ENCODE measurements at places on chromosomes 3 and 15.

GRCh38 chr15:90294601-90295269, 29.3 kb downstream of the NGRN start:
- no peak for DNase-seq

- no peak for DNase-seq
Measured at GRCh38 chr3:84881288-84881687, 77.5 kb upstream of the CADM2 start.

- DNase-seq: no peak
Measured at GRCh38 chr15:82571722-82572222, 31.5 kb upstream of the RPS17 start.

DNA sequence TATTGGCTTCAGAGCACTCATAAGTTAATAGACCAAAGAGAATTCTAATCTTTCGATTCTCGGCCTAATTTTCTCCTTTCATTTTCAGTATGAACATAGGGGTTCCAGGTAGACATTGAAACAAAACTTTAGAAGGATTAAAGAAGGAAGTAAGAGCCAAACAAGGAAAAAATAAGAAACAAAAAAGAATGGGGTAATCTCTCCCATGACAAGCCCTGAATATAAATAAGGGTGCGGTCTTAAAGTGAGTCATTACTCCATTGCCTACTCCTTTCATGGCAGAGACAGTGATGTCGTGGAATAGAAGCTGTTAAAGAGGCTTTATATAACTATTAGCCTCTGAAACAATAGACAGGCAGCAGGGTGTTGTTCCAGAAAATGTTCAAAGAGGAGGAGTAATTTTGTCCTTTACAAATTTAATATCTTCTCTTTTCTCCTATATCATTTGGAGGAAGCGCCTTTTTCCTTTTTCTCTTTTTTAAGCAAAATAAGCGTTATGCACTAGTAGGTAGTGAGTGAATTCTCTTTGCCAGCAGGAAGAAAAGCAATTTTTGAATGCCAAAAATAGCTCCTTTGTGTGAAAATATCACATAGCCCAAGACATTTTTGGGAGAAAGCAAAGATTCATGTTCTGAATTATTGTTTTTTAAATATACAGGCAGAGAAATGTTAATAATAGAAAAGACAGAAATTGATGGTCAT, 607.9 kb upstream of the KCNMB2 start:
- DNase-seq: peak; percentile 14

- DNase-seq: peak; percentile 23
Measured at GRCh38 chr15:41935566-41936020, 36.8 kb downstream of the EHD4 start.

DNA sequence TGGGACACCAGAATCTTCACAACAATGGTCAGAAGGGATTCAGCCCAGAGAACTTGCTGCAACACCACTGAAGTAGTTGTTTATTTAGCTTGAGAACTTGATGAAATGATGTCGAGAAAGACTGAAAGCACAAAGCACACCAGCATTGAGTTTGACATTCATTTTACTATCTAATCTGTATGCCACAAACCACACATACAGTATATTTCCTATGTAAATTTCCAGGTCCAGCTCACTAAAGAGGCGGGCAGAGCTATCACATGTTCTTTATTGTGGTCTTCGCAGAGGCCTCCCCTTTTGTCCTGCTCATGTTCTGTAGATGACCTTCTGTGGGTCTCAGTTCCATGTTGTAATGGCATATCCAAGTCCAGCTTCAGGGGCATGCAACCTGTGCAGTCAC, 10.4 kb upstream of the FMN1 start:
- no peak for DNase-seq

- DNase-seq: no peak
Measured at GRCh38 chr3:195117978-195118581, 152.9 kb downstream of the XXYLT1 start.

GRCh38 chr3:81920816-81921215, 159.4 kb upstream of the GBE1 start:
- no peak for DNase-seq

- no peak for DNase-seq
Measured at GRCh38 chr3:63405882-63406281, 127.8 kb downstream of the SYNPR start.

DNA sequence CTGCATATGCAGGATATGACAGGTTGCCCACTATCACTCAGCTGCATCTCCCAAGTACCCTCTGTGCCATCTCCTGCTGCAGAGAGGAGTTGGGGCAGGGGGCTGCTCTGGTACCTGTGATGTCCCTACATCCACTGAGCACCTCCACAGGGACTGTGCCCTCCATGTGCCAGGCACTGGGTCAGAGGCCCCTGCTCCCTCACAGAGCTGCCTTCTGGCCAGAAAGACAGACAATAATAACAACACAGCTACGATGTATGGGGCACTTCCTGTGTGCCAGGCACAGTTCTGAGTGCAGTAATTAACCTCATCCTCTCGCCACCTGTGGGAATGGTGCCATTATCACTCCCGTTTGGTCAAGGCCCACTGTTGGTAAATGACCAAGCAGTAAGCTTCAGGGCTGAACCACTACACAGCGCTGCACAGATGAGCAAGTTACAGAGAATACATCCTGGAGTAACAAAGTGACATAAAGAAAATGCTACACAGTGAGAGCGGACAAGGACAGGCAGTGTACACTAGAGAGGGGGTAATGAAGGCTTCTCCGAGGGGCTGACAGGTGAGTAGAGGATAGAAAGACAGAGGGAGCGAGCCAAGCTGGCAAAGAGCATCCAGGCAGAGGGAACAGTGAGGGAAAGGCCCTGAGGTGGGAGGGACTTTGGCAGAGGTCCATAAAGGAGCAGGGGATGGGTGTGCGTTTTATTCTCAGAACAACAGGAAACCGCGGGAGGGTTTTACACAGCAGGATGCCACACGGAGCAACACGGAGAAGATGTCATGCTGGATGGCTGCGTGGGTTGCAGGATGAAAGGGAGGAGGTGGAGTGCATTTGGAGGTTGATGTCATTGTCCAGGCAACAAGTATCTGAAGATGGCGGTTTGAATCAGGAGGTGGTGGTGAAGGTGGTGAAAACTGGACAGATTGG, 13.6 kb downstream of the WNT7A start:
- no peak for DNase-seq

DNA sequence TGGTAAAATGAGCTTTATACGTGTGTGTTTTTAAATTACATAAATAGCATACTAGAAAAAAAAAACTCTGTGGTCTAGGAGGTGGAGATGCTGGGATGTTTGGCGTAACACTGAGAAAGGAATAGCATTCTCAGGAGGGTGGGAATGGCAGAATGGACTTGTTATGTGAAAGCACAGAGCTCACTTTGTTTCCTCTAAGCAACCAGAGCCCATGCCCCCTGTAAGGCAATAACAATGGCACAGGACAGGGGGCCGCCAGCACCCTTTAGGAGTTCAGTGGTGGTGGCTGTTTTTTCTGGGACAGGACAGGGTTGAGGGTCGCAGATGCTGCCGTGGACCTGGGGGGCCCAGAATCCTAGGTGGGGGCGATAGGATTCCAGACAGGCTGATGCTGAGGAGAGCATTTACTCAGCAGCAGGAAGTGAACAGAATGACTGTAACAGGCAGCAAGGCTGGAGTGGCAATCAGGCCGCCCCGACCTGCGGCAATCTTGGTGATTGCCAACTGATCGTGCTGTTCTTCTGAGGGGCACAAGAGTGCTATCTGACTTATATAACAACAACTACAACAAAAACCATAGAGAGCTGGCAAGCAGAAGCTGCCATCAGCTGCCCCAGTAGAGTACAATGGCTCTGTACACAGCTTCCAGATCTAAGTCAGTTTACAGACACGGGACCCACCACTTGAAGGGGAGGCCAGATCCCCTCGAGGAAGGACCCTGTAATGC, 160.4 kb downstream of the UACA start:
- no peak for DNase-seq

- no peak for DNase-seq
Measured at GRCh38 chr3:157094751-157095480, 65.0 kb downstream of the CCNL1 start.

DNA sequence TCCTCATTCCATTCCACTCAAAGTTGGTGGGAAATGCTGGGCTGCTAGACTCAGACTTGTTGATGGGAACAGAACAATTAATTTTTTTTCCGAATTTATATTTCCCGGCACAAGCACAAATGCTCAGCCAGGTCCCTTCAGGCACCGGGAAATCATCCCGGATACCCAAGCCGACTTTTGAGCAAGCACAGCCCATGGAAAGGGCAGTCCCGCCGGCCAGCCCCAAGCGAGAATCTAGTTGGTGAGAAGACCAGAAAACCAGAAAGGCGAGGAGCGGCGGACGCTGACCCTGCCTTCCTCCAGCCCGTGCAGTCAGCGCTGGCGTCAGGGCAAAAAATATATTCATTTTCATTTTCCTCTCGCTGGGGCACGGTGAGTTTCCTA, 763 bp upstream of the ZIC4 start:
- no peak for DNase-seq

DNA sequence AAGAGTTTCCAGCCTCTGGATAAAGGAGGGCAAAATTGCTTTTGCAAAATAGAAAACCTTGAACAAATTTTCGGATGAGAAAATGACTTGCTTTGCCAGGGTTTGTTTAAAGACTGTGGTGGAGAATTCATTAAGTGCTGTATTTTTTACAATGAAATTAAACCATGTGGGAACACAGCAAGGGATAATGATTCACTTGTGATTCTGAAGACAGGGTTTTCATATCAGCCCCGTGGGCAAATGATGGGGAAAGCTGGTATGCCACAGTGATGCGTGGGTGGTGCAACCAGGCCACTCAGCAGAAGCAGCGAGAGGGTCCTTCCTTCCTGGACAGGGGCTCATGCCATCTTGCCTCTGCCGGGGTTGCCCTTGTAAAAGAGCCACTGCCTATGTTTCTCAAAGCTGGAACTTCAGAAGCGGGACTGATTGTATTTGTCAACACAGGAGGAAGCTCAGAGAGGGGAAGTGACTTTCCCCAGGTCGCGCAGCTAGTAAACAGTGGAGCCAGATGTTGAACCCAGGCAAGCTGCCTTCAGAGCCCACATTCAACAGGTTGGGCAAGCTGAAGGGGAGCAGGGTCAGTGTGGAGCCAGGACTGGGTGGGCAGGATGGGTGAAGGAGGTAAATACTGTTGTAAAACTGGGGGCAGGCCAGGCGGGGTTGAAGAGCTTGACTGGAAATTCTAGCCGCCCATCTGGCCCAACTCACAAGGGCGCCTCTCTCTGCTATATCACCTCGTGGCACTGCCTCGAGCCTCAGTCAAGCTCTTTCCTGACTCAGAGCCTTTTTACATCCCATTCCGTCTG, 79.1 kb downstream of the TOP2B start:
- DNase-seq: no peak

GRCh38 chr3:16204751-16205150, 30.3 kb downstream of the GALNT15 start:
- DNase-seq: no peak

DNA sequence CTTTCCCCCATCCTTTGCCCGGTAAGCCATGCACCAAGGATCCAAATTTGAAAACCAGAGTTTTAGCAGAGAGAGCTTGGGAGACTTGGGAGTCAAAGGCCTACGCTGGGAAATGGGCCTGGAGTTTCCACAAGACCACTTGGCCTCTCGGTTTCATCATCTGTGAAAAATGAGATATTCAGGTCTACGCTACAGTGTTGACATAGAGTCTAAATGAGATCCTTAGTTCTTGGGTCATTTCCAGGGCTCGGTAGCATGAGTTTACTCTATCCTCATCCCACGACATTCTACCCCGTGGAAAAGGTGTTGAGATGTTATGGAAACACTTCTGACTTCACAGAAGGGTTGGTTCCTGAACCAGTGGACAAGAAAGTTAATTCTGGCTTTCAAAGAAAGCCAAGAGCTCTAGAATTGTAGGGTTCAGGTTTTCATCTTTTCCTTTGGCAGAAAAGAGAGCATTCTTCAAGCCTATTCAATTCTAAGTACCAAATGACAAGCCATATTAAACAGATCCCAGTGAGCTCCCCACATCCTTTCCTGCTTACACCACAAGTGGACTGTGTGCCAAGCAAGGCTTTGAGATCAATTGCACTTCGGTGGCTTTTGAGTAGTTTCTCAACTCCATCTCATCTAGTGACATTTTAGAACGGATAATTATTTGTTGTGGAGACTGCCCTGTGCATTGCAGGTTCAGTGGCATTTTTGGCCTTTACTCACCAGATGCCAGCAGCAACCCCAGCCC, 219.7 kb downstream of the SLCO3A1 start:
- no peak for DNase-seq

DNA sequence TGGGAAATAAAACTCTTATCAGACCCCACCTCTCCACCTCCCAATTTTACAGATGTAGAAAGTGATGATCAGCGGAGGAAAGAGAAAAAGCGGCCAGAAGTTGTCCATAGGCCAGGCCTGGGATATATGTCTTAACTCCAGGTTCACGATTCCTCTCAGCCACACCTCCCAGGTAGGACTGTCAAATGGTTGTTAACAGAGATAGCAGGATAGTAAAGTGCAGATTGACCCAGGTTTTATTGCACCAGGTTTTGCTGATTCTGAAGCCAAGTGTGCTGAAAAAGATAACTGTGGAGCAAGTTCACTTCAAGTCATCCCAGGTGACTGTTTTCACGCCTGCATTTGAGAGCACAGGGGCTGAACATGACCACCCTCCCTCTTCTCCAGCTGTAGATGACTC, 36.1 kb downstream of the LSM3 start:
- no peak for DNase-seq

GRCh38 chr3:186802701-186803100, 3.6 kb downstream of the RFC4 start:
- no peak for DNase-seq

DNA sequence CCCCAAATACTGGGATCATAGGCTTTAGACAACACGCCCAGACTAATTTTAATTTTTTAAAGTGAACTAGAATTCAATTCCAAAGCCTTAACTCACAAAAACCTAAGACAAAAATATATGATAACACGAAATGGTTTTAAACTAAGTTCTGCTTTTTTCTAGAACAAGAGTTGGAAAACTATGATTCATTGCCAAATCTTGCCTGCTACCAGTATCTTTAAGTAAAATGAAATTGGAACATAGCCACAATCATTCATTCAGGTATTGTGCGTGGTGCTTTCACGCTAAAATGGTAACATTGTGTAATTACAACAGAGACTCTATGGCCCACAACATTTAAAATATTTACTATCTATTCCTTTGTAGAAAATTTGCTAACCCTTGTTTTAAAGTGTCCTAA, 488.0 kb upstream of the ZNF385D start:
- no peak for DNase-seq

DNA sequence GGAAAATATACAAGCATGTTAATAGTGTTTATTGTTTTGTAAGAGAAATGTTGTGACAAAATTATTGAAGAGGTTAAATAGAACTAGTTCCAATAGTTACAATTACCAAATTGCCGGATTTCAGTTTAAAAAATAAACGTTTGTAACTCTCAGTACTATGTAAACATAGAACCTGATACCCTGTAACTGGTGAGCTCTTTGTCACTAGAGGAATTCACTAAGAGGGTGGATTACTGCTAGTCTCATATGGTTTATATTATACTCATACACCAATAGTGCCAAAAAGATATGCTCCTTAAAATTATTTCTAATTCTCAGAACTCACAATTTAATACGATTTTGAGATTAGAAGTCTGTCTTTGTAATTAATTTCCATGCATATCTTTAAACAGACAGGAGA, 7.6 kb upstream of the GMNC start:
- DNase-seq: no peak

GRCh38 chr3:4759689-4760312, 219.4 kb upstream of the BHLHE40 start:
- DNase-seq: no peak

- DNase-seq: peak; percentile 70
Measured at GRCh38 chr3:100710261-100710968, 1.1 kb downstream of the TFG start.

All from GM20000 (cell line).